ENCODE measurements at places on chromosomes 5 and 9.

GRCh38 chr5:170603578-170604565 lies 100.1 kb downstream of the KCNIP1 start:
- DNase-seq, result no peak

GRCh38 chr5:158880483-158881001 lies 219.2 kb downstream of the EBF1 start:
- DNase-seq, result no peak

DNA sequence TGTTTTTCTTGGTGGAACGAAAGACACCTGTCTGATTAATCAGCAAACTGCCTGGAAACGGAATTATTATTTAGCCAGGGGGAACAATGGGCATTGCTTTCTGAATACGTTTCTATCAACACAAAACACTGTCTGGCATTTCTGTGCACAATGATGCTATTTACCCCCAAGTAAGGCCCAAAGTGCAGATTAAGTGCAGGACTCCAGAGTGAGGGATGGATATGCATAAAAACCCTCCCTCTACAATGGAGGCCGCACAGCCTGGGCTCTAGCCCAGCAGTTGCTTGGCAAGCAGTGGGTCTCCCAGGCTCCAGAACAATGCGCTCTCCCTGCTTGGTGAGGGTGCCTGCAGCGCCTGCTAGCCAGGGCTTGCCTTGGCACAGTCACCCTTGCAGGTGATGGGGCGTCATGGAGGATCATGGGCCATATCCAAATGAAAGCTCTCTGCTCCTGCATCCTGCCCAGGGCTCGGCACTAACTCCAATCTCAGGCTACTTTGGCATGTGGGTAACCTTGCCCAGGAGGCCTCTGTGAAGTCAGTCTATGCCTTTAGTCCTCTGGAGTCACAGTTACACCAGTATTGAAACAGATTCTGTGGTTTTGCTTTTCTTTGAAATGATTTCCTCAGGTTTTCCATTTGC lies 11.5 kb upstream of the SPATA24 start:
- DNase-seq, result no peak

GRCh38 chr5:124283031-124283430 lies 463.4 kb downstream of the ZNF608 start:
- DNase-seq, result no peak

DNA sequence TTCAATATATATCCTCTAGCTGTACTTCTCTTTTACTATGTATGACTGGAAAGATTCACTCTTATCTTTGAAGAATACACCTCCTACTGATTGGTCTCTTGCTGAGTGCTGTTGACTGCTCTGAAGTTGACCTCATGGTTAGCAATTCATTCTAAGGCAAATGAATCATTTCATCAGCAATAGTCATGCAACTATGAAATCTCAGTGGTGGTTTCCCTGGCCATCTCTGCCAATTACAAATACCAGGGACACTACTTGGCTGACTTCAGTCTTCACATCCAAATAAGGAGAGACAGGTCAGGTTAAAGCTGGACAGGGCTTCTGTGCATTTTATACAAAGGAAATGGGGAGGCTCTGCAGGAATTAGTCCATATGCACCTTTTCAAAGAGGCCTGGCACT lies 333.5 kb upstream of the ACTBL2 start:
- no peak for DNase-seq

DNA sequence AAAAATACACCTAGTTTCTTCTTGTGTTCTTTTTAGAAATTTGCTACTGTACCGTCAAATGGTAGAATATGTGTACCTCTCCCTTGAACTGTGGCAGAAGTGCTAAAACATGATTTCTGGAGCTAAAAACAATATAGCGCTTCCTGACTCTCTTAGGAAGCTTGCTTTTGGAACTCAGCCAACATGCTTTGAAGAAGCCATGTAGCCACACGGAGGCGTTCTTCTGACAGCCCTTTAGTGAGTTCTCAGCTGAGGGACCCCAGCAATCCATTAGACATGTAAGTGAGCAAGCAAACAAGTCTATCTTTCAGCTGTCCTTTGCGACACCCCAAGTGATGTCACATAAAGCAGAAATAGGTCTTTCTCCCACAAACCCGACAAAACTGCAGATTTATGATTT lies 917.0 kb downstream of the CDH9 start:
- DNase-seq, result no peak

DNA sequence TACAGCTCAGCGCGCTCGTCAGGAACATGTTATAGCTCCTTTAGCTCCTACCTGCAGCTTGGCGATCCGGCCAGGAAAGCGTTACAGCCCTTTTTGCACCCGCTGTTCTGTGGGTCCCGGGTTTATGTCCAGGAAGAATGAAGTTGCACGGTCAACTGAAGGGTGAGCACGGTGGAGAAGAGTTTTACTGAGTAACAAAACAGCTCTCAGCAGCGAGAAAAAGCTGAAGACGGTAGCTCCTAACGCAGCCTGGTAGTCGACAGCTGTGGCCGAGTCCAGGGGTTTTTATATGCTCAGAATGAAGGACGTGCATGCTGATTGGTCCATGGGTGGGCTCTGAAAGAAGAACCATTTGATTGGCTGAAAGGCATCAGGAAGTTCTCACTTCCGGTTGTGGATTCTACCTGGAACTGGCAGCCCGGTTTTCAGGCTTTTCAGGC lies 1830.1 kb upstream of the NUDT12 start:
- no peak for DNase-seq
